Activated T-helper 1 cell treated with Interleukin-2 at 50 U/mL for 16 hours (primary cell): ENCODE measurements at places on chromosomes 2 and 18.

DNA sequence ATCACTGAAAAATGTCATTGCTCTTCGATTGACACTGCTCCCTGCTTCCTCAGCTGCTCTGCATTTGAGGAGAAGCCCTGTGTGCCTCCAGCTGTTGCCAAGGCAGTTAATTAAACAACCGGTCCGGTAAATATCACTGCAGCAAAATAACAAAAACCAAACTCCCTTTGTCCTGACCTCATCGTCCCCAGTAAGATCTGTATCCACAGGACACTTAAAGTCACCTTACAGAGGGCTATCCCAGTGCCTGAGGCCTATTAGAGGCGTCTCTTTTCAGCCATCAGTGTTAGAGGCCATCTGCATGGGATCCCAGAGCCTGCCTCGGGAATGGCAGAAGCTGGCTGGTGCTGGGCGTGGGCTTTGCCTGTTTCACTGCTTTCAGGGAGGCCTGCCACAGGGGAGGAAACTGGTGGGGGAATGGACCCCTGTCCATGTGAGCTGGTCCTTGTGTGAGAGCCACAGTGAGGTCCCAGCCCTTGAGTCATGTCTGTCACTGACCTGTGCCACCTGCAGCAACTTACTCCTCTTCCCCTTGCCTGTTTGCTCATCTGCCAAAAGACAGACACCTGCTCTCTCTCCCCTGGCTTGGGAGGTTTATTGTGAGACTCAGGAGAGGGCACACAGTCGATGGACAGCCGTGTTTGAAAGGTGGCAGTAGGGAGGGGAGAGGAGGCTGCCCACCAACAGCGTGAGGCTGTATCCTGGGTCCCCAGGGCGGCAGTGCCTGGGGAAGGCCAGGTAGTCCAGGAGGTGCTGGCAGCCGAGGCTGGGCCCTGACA, 117.7 kb upstream of the MCFD2 start:
- no peak for DNase-seq

GRCh38 chr2:197293252-197294007, 17.1 kb downstream of the ANKRD44 start:
- DNase-seq, result no peak

- DNase-seq, result no peak
These were observed 121.9 kb downstream of the HDAC4 start for GRCh38 chr2:239278941-239279365.

DNA sequence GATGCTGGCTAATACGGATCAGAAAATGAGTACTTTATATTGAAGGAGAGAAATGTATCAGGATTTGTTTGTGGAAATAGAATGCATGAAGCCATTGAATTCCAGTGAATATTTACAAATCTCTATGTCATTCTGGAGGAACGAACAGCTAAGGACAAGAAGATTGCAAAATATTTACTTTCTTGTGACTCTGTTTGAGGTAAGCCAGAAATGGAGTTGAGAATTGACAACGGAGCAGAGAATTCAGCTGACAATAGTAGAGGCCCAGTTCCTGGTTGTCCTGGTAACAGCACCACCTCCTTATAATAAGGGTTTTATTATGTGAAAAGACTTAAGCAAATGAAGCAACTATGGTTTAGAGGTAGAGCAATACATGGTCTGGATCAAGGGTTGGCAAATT, 349.2 kb downstream of the ADCYAP1 start:
- DNase-seq, result no peak

DNA sequence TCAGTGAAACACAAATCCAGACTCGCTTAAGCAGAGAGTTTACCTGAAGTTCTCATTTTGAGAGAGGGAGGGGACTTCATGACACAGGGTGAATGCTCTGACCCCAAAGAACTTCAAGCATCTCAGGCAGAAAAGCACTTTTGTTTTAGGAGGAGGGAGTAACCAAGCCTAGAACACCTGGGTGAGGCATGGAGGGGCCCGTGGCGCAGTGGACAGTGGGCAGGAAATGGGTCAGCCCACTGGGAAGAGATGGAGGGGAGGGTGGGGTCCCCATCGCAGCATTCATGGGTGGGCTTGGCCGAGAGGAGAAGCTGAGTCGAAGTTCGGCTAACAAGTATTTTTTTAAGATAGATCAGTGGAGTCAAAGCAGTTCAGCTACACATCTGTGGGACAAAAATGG, 67.9 kb downstream of the SH3YL1 start:
- DNase-seq, result no peak

DNA sequence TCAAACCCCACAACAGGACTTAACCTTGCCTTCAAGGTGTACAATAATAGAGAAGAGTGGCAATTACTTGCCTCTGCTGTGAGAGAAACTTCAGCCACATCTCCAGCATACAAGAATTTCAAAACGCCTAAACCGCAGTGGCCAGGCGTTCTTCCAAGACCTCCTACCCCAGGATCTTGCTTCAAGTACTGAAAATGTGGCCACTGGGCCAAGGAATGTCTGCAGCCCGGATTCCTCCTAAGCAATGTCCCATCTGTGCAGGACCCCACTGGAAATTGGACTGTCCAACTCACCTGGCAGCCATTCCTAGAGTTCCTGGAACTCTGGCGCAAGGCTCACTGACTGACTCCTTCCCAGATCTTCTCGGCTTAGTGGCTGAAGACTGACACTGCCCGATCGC, 2.8 kb upstream of the CYB5A start:
- no peak for DNase-seq

DNA sequence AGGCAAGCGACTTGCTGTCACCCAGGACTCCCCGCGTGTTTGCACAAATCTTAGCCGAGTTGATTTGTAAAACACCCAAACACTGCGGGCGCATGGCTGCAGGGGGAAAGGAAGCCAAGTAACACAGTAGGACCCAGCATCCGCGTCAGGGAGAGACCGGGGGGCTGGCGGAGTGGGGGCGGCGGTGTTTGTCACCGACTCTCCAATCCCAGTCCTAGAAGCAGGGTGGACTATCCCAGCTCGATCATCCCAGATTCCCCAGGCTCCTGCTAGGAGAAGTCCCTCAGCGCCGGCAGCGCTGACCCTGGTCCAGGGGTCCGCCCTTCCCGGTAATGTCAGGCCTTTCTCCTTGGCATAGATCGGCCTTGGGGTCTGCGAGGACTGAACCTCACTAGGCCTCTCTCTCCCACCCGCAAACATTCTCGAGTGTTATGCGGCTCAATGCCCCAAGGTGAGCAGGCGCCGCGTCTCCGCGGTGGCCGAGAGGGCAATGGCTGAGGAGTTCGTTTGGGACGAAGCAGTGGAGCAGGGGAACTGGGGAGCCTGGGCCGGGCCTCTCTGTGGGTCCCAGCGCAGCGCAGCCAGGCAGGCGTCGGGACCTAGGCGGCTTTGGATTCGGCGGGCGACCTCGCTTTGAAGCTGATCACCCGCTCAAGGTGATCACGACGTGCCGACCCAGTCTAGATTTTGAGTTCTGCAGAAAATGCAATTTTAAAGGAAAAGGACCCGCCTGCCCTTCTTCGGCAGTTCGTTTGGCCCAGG, 1.5 kb upstream of the GDF7 start:
- DNase-seq, result no peak

DNA sequence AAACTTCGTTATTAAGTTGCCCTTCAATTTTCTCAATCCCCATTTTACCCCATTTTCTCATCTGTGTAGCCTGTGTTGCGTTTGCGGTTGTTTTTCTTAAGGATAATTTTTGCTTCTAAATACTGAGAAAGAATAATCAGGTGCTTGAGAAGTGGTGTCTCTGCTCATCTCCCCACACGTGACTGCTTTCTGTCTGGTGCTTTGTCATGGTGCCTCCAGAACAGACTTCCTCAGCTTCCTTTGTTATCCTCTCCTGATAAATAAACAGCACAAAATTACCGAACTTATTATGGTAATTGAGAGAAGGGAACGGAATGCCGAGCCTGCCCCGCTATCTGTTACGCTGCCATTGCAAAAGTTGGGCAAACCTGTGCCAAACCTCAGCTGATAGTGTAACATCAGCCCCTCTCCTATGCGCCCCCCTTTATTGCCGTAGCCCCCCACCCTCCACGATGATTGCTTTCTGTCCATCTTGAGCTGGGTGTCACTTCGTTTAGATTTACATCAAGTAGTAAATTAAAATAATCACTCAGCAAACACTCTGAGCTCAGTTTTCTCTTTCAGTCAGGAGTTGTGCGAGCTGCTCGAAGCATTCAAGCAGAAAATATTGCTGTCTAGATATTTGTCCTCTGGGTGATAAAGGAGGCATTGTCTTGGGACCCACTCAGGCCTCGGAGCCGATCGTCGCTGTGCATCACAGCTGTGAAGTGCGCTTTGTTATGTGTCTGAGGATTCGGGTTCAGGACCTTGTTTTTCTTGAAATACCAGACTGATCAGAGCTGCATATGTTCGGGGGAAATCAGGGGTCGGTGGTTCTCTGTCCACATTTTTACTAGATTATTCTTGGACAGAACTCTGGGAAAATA, 1008.5 kb upstream of the FANCL start:
- no peak for DNase-seq

DNA sequence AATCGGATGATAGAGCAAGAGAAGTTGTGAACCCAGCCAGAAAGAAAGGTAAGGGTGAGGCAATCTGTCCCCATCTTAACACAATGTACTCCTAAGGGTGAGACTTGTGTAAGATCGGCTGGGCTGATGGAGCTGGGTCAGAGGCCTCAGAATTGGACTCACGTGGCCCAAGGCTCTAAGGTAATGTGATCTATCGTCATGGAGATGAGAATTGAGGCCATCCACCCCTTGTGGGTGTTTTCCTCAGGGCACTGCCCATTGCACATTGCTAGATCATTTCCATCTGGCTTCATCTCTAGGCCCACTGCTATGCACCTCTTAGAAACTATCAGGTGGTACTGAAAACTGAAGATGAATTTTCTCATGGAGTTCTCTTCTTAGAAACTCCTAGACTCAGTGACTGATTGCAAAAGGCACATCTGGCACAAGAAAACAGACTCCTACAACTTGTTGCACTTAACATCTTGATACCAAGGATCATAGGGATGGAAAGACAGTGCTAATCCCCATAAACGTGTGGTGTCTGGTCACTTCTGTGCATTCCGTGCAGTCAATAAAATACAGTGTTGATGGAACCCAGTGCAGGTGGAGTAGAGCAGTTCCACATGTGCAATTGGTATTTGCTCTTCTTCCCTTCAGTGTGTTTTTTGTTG, 228.9 kb upstream of the FOSL2 start:
- no peak for DNase-seq

- no peak for DNase-seq
These were observed 59.4 kb upstream of the UPP2 start for GRCh38 chr2:158042245-158042644.

GRCh38 chr2:39717067-39717466, 51.4 kb downstream of the TMEM178A start:
- no peak for DNase-seq

DNA sequence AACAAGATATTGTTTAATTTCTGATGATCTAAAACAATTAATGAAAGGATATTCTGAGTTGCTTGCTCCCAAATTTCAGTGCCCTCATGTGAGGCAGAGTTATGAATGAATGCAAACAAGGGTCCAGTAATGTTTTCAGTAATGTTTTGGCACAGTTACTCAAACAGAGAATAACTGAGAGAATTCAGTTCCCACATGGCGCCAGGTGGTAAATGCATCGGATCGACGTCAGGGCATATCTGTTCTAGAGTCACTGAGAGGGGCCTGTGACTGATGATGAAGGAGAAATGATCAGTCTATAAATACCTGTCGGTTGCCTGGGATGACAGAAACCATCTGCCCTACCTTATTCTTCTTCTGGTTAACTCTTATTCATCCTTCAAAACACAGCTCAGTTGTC, 81.4 kb downstream of the KCNS3 start:
- DNase-seq, result no peak

- DNase-seq, result no peak
These were observed 35.9 kb downstream of the LHCGR start for GRCh38 chr2:48719480-48720177.

GRCh38 chr2:70115646-70116442, 28.6 kb downstream of the PCBP1 start:
- DNase-seq, result no peak

- DNase-seq, result no peak
These were observed 74.7 kb downstream of the NAB1 start for GRCh38 chr2:190723397-190724090.

DNA sequence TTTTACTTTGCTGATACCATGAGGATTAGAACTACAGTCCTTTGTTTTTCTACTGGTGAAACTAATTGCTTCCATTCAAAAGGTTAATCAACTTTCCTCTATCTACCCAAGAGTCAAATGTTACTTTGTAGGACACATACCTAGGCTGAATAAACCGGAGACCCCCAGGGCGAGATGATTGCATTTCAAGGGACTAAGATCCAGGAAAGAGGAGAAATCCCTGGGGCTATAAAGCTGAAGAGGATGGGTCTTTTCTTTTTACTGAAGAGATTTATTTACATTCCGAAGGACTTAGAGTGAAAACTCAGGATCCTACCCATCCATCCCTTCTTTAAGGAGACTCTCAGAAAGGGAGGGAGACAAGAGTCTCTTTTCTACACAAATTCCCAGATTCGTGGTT, 331.9 kb downstream of the CDH19 start:
- no peak for DNase-seq

- no peak for DNase-seq
These were observed 65.8 kb downstream of the PSMG2 start for GRCh38 chr18:12768625-12769024.

DNA sequence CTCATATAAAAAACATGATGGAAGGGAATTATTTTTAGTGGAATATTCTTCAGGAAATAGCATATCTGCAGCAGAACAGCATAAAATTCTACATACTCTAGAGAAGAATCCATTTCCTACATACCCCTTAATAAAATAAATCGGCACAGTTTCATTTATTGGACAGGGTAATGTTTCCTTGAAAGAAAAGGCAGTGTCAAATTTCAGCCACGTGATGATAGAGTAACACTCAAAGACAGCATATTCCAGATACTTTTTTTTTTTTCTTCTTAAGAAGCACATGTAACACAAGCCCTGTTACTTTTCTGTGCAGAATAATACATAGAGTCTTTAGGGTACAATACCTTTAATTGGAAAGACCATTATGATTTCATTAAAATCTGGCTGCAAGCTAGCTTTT, 204.4 kb downstream of the SRBD1 start:
- no peak for DNase-seq

DNA sequence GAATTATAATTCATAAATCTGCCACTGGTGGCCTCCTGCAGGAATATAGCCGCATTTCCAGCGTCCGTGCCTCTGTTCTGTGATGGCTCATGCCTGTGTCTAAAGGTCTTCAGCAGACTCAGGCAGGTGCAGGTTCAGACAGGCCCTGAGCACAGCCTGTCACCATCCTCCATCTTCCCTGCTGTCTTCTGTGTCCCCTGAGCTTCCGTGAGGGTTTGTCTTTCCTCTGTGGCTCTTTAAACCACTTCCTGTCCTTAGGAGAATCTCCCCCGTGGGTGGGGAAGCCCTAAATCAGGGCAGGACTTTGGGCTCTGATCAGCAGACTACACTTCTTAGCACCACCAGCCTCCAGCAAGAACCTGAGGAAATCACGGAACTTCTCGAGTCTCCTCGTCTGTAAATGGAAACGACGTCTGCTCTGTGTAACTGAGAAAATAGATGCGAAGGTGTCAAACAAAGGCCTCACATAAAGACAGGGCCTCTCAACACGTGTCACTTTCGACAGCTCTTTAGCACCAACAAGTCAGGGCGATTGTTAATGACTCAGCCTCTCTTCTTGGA, 24.1 kb upstream of the NFATC1 start:
- DNase-seq, result no peak

GRCh38 chr18:55576001-55576400, 12.0 kb downstream of the TCF4 start:
- DNase-seq, result no peak
